ENCODE measurements at places on chromosomes 7 and 10.

- no peak for DNase-seq
Measured at GRCh38 chr7:7122033-7122478, 60.3 kb upstream of the C1GALT1 start.

- no peak for DNase-seq
Measured at GRCh38 chr7:28908775-28909174, 49.4 kb downstream of the TRIL start.

DNA sequence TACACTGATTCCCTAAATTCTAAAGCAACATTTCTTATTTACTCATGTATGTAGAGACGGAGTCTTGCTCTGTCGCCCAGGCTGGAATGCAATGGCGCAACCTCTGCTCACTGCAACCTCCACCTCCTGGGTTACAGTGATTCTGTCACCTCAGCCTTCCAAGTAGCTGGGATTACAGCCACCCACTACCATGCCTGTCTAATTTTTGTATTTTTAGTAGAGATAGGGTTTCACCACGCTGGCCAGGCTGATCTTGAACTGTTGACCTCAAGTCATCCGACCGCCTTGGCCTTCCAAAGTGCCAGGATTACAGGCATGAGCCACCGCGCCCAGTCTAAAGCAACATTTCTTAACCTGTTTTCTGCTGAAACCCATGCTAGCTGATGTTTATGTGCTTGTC, 227.6 kb upstream of the PLXDC2 start:
- DNase-seq: no peak

GRCh38 chr10:77289790-77290189, 347.8 kb downstream of the KCNMA1 start:
- DNase-seq: no peak

- DNase-seq: no peak
Measured at GRCh38 chr7:155763691-155764437, 48.4 kb downstream of the SHH start.
